ENCODE measurements at places on chromosomes 4 and X.

DNA sequence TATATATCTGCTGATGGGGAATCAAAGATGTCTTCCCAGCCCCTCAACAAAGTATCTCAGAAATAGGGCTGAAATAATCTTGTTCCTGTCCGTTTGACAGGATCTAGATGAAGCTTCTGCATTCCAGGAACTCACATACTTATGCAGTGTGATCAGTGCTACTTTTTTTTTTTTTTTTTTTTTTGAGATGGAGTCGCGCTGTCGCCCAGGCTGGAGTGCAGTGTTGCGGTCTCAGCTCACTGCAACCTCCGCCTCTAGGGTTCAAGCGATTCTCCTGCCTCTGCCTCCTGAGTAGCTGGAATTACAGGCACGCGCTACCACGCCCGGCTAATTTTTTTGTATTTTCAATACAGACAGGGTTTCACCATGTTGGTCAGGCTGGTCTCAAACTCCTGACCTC is 36.4 kb downstream of the DHX15 start:
- no peak for DNase-seq

GRCh38 chr4:145482209-145483037 is 770 bp downstream of the SMAD1 start:
- DNase-seq: peak; percentile 36

DNA sequence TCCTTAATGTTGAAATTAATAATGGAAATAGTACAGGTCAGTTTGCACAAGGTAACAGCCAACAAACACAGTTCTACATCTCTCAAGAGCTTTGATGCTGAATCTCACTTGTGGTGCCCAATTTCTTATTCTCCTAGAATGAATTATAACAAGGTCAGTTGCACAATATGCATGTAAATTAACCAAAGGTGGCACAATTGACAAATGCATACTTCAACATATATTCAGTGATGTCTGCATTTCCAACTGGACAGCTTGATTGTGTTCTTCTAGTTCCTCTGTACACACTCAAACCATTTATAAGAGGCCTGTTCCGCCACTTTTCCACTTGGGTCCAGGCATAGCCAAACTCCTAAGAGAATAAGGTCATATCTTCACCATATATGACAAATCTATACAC is 210.3 kb upstream of the EPHA5 start:
- DNase-seq: no peak

DNA sequence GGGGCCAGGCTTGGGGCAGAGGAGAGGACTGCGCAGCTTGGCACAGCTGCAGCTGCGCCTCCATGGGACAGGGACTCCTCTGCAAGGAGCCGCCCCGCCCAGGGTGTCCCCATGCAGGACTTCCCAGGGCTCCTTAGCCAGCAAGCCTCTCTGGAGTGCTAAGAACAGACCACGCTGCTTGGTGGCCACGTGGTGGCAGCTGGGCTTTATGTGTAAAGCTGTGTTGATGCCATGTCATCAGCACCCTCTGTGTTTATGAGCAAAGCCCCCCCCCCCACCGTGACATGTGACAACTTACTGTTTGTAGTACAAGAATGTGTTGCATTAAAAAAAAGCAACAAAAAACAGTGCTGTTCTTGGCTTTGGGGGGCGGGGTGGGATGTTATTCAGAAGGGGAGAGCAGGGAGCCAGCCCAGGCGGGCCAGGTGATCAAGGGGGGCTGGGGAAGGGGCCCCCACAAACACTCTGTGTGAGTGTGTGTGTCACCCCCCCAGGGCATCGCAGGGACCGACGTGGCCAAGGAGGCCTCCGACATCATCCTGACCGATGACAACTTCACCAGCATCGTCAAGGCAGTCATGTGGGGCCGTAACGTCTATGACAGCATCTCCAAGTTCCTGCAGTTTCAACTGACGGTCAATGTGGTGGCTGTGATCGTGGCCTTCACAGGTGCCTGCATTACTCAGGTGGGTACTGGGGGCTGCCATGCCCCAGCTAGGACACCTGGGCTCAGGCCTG is 40.3 kb downstream of the ATP2B3 start:
- no peak for DNase-seq

All from activated naive CD4-positive, alpha-beta T cell treated with anti-CD3 and anti-CD28 coated beads, Interleukin-2, amount 10 ng/mL, durations not matched to agents 7 days and 5 days (primary cell).